ENCODE measurements at places on chromosomes 5 and 9.

- no peak for DNase-seq
Measured at GRCh38 chr5:164593982-164594381, 1088.6 kb downstream of the MAT2B start.

DNA sequence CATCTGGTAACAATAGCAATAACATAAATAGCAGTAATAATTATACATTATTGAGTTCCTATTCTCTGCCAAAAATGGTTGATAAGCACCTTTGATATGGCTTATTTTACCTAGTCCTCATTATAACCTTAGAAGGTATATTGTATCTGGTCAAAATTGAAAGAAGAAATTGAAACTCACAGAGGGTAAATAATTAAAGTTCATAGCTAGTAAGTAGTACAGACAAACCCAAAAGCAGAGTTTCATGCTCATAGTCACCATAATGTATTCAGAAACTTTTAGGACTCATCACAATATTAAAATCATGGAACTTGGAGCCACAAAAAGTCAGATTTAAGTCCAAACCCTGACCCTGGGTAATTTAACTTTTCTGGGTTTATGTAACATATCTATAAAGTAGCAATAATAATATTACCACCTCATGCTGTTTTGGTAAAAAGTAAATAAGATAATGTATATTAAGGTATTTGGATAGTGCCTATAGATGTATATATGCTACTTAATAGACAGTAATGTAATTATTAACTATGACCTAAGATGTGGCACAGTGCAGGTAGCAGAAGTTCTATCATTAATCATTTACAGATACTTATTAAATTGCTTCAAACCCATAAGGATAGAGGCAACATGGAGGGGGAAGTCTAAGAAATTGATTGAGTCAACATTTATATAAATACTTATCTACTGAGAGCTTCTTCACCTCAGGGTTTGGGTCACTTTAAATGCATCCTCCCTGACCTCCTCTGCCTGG lies 32.4 kb downstream of the STK32A start:
- no peak for DNase-seq

GRCh38 chr9:17611917-17612316 lies 33.1 kb downstream of the SH3GL2 start:
- DNase-seq: no peak

DNA sequence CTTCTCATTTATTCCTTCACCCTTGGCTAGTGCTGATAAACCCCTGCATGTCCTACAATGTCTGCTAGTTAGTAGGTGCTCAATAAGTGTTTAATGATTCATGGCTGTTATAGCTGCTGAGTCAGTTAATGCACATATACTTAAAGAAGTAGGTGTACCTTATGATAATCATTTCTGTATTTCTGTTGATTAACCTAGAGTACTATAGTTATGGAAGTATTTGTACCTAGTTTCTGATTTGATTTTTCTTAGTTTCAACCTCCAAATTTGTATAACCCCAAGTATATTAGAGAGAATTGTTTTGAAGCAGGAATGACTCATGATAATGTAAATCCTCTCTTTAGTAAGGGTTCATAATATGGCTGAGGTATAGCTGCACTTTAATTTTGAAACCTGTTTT lies 8.9 kb downstream of the SMAD5 start:
- DNase-seq: no peak

Data from T-helper 9 cell (primary cell).